ENCODE measurements at places on chromosomes 12 and 14. TPM values are rescaled to one million over a fixed set of nuclear protein-coding genes. Genes with fewer than 3 reads are reported as not detected.
A peak's percentile ranks its signal among the peaks of the same experiment; 100 is the strongest.

DNA sequence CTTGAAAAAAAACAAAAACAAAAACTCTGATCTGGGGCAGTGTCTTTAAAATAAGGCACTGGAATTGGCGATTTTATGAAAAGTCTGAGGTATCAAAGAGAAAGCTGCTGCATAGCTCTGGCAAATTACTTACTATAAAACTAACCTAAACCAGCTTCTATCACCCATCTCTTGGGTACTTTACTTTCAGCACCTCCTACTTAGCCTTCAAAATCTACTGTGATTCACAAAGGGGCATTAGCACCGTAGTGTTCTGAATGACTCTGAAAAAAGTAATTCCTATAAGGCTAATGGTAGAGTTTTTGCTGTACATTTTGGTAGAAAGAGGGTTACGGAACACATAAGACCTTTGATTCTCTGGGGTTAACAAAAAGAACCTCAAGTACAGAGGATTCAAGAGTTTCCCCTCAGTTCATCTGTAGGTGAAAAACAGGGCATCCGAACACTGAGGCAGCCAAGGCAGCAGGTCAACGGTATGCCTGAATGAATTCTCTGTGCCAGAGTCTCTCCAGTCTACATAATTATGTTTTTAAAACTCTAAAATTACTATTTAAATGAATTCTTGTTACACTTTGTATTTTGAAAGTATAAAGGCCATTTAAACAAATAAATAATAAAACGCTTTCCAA, 101.5 kb downstream of the ELK3 start:
- DNase-seq: no peak

- DNase-seq: no peak
Observed at GRCh38 chr14:101184104-101184455, 280.6 kb upstream of the RTL1 start.

P2RX2 gene
- total RNA-seq: not detected

MORN3 gene
- 0.06 TPM for total RNA-seq

- DNase-seq: no peak
Observed at GRCh38 chr14:90060965-90061684, 669 bp upstream of the KCNK13 start.

GRCh38 chr12:63809566-63809965, 29.9 kb downstream of the RXYLT1 start:
- DNase-seq: no peak

DNA sequence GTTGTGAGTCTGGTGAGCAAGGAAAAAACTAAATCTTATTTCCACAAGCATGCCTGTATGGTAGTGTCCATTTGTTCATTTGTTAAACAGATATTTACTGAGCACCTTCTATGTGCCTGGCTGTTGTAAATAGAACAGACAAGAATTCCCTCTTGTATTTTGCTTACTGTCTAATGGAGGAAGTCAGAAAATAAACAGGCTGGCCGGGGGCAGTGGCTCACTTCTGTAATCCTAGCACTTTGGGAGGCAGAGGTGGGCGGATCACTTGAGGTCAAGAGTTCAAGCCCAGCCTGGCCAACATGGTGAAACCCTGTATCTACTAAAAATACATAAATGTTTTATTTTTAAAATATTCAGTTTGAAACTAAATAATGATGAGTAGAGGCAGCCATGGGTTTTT, 79.3 kb downstream of the GTF2A1 start:
- DNase-seq: peak; percentile 5

GPR135 gene
- 2.5 TPM for total RNA-seq

DNA sequence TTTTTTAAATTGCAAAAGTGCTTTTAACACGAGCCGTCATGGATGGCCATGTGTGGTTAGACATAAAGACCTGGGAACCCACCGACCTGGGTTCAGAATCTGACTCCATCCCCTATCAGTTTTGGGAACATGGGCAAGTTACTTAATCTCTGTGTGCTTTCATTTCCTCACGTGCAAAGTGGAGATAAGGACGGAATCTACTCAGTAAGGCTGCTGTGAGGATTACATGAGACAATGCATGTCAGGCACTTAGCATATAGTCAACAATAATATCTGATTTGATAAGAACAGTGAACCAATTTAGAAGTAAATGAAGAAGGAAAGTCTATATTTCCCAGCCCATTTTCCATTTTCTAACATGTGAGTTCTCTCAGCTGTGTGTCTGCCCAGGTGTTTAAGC, 235.4 kb downstream of the SUDS3 start:
- no peak for DNase-seq

DNA sequence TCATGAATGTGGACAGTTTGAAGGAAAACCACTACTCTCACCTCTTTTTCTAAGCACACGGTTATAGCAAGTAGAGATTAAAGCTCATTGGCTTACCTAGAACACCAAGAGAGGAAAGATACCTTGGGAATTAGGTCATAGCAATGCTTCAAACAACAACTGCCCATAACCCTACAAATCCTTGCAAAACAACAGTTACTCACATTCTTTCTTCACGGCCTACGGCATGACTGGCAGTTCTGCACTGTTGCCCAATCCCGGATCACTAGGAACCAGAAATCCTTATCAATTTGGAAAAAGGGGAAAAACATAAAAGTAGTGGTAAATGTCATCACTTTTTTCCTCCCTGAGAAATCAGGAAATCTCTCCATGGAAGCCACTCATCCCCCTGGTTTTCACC, 9.6 kb upstream of the ISM2 start:
- peak; percentile 32 for DNase-seq

GRCh38 chr12:87117526-87117925, 861.3 kb upstream of the MGAT4C start:
- no peak for DNase-seq

- no peak for DNase-seq
Observed at GRCh38 chr12:6584293-6584692, 16.2 kb upstream of the NOP2 start.

DNA sequence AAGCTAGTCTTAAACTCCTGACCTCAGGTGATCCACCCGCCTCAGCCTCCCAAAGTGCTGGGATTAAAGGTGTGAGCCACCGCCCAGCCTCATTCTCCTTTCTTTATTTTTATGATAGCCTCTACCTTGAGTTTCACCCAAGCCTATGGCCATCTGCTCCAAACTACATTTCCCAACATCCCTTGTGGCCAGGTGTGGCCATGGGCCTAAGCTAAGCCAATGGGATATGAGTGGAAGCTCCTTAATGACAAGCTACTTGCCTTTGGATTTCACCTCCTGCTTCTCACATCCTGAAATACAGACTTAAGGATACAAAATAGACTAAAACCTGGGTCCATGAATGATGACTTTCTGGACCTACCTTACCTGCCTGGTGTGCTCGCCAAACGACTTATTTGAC, 46.2 kb downstream of the DPF3 start:
- DNase-seq: no peak

TTC6 gene
- not detected for total RNA-seq

DNA sequence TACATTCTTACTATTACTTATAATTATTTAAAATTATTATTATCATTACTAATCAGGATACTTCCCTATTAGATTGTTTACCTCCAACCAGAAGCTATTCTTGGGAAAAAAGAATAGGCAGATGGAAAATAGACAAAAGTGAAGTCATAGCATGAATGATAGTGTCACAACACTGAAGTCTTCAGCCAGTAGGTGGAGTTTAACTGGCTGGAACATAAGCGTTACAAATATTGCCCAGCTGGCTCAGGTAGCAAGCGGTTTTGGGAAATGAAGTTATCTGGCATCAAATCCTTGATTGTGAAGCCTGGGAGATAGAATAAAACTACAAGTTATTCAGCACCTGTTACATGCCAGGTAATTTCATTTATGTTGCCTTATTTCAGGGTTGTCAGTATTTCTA, 762.9 kb downstream of the C12orf50 start:
- no peak for DNase-seq

COX8C gene
- total RNA-seq: not detected

GRCh38 chr14:59246566-59246965, 58.1 kb downstream of the DAAM1 start:
- DNase-seq: peak; percentile 23

DNA sequence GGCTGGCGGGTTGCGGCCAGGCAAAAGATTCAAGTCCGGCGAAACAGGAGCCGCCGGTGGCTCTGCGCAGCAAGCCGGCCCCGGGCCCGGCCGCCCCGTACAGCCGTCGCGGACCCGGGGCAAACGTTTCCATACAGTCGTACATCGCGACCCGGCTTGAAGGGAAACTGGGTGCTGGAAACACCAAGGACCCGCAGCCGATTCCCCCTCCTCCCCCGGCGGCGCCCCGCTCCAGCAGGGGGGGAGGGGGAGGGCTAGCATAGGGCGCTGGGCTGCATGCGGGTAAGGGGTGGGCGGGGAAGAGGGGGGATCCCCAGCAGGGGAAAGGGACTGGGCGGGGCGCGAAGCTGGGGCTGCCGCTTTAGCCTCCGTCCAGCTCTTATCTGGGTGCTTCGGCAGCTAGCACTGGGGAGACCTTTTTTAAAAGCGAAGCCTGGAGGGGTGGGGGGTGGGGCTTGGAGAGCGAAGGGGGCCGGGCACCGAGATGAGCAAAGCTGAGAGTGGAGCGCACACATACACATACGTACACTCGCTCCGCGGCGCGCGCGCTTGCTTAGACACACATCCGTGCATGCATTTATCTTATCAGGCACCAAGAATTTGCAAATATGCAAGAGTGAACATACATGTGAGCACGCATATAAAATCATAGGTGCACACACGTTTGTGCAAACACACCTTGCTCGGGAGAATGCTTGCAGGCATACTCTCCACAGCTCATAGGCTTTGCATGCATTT, 11.9 kb downstream of the RARG start:
- DNase-seq: peak; percentile 76

DNA sequence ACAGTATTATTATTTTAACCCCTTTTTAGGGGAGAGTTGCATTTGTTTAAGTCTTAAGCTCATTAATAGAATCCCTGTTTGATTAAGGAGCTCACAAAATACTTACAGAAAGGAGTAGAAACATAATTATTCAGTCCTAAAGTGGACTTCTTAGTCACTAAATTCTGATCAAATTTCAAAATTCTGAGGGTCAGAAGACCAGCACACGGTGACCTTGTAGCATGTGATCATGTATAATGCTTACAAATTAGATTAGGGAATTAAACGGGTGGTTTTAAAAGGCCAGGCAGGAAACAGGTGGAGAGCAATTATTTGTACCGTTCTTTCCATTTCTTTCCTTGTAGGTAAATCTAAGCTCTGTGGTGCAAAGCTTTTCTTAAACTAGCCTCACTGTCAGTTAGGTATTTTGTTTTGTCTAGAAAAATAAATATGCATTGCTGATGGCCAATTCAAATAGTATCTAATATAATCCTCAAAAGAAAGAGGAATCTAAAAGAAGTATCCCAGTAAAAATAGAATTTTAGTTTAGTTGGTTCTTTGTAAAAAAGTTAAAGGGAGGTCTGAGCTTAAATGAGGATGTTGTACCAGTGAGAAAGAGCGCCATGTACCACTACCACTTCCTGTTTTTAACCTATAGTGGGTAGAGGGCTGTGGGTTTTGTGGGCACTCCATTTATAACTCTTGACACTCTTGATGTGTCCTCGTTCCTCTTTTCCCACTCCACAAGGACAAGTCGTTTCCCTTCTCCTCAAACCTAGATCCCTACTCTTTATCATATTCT, 51.1 kb downstream of the SLC38A1 start:
- DNase-seq: no peak

CLEC1A gene
- not detected for total RNA-seq

- no peak for DNase-seq
Observed at GRCh38 chr14:85921241-85921640, 391.3 kb downstream of the FLRT2 start.

DNA sequence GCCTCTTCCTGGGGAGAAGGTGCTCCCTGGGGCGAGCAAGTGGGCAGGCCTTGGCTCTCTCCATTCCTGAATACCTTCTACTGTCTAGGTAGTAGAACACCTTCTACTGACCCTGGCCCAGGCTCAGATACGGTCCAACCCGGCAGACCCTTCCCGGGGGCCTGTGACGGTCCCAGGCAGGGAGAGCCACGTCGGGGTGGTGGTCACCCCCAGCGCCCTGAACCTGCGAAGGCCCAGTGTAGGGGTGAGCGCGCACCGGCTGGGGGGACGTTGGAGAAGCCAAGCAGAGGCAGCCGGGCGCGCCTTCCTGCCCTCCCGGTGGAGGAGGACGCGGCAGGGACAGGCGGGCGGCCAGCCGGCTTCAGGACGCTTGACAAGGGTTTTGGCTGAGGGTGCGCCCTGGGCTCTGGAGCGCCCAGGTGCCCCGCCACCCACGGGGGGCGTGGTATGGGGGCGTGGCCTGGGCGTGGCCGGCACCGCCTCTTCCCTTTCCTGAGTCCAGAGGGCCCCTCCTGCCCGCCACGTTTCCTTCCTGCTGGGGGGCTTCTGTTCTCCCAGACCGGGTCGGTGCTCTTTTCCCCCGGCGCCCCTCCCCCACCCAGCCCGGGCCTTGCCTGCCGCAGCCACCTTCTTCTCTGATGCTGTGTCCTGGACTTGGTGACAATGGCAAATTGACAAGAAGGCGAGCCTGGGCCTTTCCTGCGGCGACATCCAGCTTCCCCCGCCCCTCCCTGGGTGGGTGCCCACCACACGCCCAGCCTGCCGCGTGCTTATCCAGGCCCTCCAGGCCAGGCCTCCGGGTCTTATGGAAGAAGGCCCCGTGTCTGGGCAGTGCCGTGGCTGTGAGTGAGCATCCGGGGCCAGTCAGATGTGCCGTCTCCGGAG, 24.5 kb upstream of the PPP1R13B start:
- DNase-seq: no peak

DNA sequence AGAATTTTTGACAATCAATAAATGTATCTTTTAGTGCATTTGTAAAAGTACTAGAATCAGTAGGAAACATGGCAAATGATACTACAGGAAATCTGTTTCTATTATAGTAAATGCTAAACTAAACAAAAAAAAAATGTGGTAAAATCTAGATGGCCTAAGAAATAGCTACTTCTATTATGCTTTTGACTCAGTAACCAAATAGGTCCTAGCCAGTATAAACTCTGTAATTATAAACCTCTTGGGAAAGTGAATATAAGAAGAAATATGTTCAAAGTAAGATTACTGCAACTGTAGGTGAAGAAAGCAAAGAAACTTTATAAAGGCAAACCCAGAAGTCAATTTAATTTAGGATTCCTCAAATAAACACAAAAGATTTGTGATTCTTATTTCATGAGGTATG, 581.2 kb downstream of the LRFN5 start:
- DNase-seq: peak; percentile 26

- DNase-seq: no peak
Observed at GRCh38 chr12:130164936-130165335, 2.7 kb downstream of the FZD10 start.

Measured in LHCN-M2 (cell line).